ENCODE measurements at places on chromosomes 16 and 17.
A peak's percentile ranks its signal among the peaks of the same experiment; 100 is the strongest.

- no peak for DNase-seq
Measured at GRCh38 chr16:79386299-79386698, 214.2 kb downstream of the MAF start.

- no peak for DNase-seq
Measured at GRCh38 chr17:8574687-8575086, 55.8 kb downstream of the MYH10 start.

- DNase-seq: no peak
Measured at GRCh38 chr16:30766206-30766932, 4.2 kb downstream of the RNF40 start.

GRCh38 chr17:78664476-78665386 lies 87.5 kb upstream of the DNAH17 start:
- DNase-seq: no peak

- DNase-seq: no peak
Measured at GRCh38 chr17:80941171-80941570, 50.5 kb upstream of the CHMP6 start.

GRCh38 chr17:21417921-21418320 lies 41.8 kb downstream of the KCNJ12 start:
- no peak for DNase-seq

GRCh38 chr17:29165261-29165660 lies 14.9 kb downstream of the MYO18A start:
- DNase-seq: no peak

DNA sequence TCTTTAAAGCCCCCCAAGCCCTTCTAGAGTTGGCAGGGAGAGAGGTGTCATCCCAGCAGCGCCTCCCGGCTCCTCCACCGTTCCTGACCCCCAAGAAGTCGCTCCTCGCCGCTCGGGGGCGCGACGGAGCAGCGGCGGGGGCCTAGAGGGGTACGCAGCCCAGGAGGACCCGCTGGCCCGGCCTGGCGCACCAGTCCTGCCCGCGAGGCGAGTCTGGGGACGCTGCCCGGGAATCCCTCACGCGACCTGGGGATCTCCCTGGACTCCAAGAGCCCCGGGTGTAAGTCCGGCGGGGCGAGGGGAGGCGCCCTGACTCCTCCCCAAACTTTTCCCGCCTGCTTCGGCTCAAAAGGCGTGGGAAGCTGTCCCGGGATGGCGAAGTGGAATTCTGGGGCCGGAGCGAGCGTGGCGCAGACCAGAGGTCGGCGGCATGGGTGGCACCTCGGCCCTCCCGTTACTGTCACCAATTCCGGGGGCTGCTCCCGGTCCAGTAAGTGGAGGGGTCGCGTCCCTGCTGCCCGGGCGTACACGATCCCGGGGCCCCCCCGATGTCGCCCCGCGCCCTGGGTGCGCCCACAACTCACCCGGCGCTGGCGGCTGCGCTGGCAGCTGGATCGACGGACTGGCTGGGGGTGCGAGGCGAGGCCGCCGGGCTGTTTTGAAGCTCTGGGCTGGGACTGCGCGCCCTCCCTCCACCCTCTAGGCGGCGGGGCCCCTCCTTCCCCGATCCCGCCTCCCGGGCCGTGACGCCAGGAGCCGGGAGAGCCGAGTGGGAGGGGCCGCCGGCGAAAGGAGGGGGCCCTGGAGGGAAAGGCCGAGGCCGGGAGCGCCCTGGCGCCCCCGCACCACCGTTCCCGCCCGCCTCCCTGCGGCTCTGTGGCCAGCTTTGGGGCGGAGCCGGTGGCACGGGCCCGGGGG lies at the start of gene EMP2:
TSS of gene EMP2 (minus strand) at position 634 of the 918 bp plus-strand sequence. CDS start 32,981 bp downstream, outside the sequence.
- DNase-seq: no peak

DNA sequence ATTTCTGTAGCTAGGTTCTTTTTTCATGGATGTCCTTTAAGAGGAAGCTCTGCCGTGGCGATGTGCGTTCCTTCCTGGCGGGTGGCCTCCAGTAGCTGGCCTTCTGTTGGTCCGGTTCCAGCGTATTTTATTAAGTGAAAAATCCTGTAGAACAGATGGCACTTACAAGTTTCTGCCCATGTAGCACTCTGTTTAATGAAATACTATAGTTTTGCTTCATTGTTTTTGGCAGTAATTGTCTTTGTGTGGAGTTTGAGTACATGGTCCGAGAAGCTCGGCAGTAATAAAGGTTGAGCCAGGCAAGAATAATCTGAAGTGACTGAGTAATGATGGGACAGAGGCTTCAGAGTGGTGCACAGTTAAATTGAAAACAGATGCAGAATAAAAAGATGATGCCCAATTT lies 20.4 kb downstream of the USP10 start:
- peak; percentile 40 for DNase-seq

Measured in brain pericyte (primary cell).